Right cardiac atrium (tissue), 5 donors: ENCODE measurements at places on chromosomes 1 and 21.

DNA sequence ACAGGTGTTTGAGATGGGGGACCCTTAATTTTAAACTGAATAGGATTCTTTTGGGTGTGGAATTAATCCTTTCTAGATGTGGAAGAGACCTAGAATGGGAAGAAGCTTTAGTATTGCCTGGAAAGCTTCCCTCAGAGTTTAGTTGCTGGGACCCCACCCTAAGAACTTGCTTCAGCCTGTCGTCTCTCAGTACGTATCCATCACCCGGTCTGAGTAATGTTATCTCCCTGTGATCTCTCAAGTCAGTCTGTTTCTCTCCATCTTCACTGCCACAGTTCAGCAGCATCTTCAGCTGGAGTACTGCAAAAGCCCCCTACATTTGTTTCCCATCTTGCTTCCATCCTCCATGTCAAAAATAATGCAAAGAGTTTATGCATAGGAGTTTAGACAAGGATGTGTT lies 28.9 kb downstream of the CNST start:
- DNase-seq: no peak

DNA sequence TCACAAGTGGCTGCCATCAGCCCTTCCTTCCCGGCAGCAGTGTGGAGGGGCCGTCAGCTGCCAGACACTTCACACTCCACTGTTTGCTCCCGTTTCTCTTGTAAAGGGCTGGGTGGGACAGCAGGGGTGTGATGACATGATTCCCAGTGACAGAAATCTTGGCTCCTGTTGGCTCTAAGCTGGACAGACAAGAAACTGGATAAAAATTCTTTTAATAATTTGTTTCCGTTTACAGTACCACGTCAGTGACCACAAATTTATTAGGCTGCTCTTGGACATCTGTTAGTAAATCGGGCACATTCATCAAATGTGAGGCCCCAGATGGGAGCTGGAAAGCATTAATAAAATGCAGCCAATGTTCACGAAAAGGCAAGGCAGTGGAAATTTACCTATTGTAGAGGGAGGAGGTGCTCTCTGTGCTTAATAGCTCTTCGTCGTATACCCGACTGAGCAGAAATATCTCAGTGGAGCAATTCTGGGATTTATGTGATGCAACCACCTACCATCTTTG lies 353.7 kb upstream of the GREM2 start:
- DNase-seq: no peak

GRCh38 chr1:185850366-185850765 lies 116.2 kb downstream of the HMCN1 start:
- DNase-seq: no peak

DNA sequence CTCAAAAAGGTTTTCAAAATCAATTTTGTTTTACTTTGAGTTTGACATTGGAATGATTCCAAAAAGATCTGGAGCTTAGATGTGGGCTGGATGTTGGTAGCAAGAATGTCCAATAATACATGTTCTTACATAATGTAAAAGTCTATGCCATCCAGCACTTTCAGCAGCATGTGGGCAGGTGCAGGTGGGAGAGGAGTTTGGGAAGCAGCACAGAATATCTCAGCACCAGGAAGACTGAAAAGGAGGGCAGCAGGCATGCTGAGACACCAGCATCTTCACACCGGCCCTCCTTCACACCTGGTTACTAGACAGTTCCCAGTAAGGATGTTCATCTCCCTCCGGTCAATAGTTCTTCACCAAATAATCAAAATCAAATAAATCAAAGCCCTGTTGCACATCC lies 166.6 kb downstream of the ZBTB18 start:
- no peak for DNase-seq

GRCh38 chr1:33719326-33719725 lies 144.6 kb upstream of the HMGB4 start:
- no peak for DNase-seq

DNA sequence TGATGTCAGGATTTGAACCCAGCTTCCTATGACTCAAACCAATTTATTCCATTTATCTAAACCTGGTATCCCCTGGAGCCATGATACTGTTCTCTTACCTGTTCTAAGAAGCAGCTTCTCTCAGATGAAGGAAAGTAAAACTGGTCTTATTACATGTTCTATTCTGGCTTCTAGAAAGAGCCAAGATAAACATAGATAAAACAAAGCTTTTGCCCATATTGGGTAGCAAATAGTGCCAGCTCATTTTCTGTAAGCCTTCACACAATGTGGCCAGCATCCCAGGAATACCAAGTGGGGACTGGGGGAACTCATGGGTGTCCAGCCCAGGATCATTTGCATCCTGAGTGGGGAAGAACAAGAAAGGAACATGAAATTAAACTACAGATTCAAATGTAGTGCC lies 53.5 kb upstream of the EPHA8 start:
- no peak for DNase-seq

GRCh38 chr1:210455840-210456603 lies 127.3 kb downstream of the HHAT start:
- DNase-seq: no peak

GRCh38 chr1:17573518-17574041 lies 34.1 kb downstream of the ARHGEF10L start:
- peak; percentile 72 for DNase-seq
